Activated naive CD4-positive, alpha-beta T cell treated with anti-CD3 and anti-CD28 coated beads, Interleukin-2, amount 50 U/mL, for 72 hours (primary cell): ENCODE measurements at places on chromosomes 12 and 14.

- no peak for DNase-seq
These were observed 110.0 kb upstream of the ARHGAP5 start for GRCh38 chr14:31966896-31967668.

- no peak for DNase-seq
These were observed 64.4 kb downstream of the TMX1 start for GRCh38 chr14:51304438-51304837.

DNA sequence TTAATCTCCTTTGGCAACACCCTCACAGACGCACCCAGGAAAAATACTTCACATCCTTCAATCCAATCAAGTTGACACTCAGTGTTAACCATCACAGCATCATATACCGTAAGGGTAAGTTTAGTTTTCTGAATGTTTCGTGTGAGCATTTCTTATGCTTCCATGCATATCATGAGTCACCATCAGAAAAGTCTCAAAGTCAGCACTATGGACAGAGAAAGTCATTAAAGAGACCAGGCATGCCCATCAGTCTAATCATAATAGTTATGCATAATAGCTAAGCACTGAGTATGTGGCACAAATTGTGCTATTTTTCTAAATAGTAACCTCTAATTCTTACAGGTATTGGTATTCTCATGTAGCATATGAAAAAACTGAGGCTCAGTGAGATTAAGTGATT, 158.8 kb upstream of the PRMT8 start:
- DNase-seq, result no peak

GRCh38 chr12:6230321-6231110, 30.3 kb downstream of the CD9 start:
- DNase-seq, result peak; percentile 51
